ENCODE measurements at places on chromosomes 6 and 20.

DNA sequence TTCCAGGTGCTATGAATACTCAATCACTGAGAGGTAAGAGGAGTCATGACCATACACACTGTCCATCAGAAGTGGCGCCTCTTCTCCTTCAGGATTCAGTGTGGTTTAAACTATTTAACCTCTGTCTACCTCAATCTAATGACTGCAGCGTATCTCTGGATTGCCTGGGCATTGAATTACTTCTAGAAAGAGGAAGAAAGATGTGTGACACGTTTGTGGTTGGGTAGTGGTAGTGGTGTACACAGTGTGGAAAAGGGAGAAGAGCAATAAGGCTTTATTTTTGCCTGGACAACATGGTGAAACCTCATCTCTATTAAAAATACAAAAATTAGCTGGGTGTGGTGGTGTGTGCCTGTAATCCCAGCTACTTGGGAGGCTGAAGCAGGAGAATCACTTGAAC, 38.0 kb upstream of the ECHDC1 start:
- no peak for ATAC-seq

DNA sequence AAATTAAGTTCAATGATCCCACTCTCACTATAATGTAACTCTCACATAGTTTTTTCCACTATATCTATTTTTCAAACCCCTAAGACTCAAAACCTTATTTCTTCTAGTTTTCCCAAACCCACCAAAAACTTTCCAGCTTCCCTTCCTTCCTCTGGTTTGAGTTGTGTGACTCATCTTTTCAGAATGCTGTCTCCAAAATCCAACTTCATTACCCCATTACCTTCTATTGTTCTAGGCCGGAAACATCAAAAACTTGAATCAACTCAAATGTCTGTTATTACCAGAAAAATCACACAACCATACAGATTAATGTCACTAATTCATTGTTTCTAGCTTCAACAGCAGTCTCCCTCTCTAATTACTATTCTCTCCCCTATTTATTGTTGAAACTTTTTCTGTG, 1090.3 kb downstream of the HACE1 start:
- no peak for ATAC-seq

DNA sequence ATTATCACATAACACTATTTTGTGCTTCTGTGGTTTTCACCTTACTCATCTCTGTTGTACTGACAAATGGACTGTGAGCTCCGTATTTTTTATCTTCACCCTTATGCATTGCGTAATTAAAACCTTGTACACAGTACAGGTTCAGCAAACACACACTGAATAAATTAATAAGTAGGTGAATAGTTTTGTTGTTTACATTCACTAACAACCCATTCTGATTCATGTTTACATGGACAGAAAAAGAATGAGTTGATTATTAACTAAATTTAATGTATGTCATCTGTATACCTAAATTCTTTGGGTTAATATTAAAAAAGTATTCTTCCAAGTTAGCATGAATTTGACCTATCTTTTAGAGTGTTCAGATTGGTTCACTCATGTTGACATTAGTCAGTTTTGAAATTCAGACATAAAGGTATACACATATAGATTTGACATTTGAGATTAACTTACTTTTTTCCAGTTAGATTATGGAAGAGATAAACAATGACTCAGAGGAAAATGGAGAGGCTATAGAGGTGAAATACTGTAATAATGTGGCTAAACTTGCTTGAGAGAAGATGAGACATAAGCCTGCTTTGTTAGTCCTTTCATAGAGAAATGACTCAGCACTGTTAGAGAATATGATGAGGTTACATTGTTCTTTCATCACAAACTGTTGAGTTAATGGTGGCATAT, 541.7 kb upstream of the FLRT3 start:
- ATAC-seq, result no peak

GRCh38 chr6:107418118-107418517, 41.2 kb downstream of the PDSS2 start:
- no peak for ATAC-seq

- no peak for ATAC-seq
These were observed 150.0 kb upstream of the HDDC2 start for GRCh38 chr6:125451750-125452149.

DNA sequence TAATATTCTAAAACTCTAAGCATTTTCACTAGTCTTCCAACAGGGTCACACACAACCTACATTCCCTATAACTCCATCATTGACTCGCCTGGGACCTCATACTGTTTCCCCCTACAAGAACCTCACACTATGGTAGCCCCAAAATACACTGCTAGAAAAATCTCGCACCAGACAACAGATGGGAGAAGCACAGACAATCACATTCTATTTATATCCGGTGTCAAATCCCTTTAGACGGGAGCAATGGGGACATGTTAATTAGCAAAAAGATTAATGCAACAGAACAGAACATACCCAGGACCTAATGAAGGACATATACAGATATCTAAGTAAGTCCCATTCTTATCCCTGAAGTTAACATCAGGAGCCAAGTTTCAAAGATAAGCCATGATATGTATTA, 33.6 kb downstream of the TMX4 start:
- ATAC-seq, result no peak

DNA sequence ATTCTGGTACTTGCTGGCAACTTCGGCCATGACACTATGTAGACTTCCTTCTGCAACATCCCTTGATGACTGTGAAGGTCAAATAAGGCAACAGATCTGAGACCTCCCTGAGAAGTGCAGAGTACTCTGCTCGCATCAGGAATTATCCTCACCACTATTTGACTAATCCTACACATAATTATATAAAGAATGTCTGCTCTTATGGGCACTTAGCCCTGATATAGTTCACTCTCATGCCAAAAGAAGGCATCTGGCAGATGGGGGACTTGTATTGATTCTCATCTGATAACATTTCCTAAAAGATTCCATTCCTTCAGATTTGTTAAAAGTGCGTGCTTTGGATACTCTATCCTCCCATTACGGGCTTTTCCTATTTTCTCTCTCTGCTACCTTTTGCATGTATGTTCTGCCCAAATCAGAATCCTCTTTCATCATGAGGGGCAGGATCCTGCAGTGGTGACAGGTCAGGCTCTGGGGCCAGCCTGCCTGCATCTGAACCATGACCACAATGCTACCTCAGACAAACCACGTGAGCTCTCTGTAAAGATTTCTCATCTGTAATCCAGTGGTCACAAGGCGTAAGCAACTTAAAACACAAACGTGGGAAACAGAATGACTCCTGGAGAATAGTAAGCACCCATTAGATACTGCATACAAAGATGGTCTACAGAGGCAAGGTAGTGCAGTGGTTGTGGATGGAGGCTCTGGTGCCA, 134.0 kb downstream of the GJA10 start:
- no peak for ATAC-seq

DNA sequence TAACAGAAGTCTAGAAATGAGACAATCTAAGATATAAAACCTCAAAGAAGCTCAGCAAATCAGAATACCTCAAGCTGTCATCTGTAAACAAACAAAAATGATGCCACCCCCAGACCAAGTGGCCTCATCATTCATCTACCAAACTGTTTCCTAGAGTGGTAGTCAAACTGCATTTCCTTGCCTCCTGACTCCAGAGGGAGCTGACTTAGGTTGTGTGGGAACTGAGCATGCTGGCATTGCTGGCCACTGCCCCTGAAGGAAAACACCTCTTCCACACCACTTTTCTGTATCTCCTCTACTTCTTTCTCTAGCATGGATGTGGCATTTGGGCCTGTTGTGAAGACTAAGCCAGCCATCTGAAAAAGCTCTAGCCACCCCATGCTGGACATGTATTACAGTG, 56.3 kb downstream of the ZHX3 start:
- no peak for ATAC-seq

DNA sequence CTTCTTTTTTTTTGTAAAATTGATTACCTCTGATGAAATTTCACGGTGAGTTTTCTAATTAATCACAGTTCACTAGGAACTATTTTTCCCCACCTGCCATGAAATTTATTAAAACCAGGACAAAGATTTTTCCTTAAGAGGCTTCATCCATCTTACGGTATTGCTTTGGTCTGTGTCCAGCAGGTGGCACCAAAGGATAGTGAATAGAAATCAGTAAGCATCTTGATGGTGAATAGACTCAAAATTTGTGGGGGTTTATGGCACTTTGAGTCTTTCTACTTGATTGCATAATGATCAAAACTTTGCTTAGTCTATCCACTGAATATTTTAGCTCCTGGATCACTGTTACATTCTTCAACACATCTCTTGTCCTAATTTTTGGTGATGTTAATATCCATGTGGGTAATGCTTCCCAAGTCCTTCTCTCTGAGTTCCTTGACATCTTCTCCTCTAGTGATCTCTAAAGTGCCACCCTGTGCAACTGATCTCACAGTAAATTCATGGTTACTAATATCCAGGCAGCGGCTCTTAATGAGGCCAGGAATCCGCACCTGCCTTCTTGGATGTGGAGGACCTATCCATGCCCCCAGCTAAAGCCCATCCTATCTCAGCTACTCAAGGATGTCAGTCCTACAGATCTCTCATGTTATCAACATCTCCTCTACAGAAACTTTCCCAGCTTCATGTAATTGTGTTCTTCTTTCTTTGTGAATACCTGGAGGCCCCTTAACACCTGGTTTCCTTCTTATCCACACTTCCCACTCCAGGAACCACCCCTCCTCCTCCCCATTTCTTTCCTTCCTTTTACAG, 54.5 kb downstream of the STMND1 start:
- no peak for ATAC-seq

GRCh38 chr6:15285682-15286294, 39.9 kb downstream of the JARID2 start:
- no peak for ATAC-seq

DNA sequence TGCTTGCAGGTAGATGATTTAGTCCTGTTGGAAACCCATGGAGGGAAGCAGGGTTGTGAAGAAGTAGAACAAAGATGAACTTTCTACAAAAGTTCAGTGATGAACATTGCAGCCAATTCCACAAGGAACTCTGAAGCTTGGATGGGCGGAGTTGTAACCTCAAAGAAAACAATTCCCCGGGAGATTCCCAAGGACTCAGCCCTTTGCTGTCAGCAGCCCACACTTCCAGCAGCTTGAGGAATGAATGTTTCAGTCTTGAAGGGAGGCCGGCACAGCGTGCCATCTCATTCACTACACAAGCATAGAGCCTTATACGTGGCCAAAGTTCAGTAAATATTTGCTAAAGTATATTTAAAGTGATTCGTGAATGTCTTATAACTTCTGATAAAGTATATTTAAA, 269.4 kb downstream of the NKAIN2 start:
- ATAC-seq, result no peak

DNA sequence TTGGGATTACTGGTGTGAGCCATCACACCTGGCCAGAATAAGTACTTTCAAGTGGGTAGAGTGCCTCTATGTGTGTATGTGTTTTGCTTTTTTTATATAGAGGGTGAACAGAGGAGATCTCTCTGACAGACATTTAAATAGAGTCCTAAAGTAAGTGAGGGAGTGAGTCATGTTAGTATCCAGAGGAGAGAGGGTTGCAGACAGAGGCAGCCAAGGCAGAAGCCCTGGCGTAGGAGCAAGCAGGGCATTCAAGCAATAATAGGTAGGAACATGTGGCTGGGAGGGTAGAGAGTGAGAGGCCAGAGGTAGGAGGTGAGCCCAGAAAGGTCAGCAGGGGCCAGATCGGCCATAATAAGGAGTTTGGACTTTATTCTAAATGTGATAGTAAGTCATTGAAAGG, 48.9 kb downstream of the PHF20 start:
- ATAC-seq, result no peak

DNA sequence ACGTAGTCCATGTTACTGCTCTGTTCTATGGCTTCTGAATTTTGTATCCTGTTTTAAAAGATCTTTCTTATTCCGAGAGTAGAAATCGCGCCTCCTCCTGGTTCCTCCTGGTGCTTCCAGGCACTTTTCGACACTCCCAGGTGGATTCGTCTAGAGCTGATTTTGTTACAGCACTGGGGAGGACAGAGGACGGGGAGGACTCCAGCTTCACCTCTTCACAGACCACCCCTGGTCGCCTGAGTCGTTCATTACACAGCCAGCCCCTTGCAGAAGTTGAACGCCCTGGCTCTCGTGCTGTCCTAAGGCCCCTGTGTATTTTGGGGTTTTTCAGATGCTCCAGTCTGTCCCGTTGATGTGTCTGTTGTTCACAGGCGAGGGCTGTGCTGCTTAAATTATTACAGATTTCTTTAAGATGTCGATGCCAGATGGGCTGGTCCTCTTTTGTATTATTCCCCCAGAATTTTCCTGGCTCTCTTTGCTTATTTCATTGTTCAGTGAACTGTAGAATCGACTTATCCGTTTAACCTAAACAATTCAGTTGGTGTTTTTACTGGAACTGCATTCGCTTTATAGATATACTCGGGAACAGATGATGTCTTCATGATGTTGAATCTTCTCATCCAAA, 30.5 kb downstream of the COL20A1 start:
- no peak for ATAC-seq

GRCh38 chr20:61772828-61773631, 292.7 kb downstream of the TAF4 start:
- no peak for ATAC-seq

- no peak for ATAC-seq
These were observed 2.0 kb downstream of the ARFGAP1 start for GRCh38 chr20:63274381-63275228.

DNA sequence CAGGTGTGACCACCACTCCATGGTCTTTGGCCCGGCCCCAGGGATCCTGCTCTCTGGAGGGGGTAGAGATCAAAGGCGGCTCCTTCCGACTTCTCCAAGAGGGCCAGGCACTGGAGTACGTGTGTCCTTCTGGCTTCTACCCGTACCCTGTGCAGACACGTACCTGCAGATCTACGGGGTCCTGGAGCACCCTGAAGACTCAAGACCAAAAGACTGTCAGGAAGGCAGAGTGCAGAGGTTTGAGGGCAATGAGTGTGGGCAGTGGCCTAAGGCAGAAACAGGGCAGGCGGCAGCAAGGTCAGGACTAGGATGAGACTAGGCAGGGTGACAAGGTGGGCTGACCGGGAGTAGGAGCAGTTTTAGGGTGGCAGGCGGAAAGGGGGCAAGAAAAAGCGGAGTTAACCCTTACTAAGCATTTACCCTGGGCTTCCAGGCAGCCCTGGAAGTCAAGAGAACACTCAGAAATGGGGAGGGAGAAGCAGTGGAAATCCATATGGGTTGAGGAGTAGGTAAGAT, 533 bp downstream of the CFB start:
- ATAC-seq, result no peak

DNA sequence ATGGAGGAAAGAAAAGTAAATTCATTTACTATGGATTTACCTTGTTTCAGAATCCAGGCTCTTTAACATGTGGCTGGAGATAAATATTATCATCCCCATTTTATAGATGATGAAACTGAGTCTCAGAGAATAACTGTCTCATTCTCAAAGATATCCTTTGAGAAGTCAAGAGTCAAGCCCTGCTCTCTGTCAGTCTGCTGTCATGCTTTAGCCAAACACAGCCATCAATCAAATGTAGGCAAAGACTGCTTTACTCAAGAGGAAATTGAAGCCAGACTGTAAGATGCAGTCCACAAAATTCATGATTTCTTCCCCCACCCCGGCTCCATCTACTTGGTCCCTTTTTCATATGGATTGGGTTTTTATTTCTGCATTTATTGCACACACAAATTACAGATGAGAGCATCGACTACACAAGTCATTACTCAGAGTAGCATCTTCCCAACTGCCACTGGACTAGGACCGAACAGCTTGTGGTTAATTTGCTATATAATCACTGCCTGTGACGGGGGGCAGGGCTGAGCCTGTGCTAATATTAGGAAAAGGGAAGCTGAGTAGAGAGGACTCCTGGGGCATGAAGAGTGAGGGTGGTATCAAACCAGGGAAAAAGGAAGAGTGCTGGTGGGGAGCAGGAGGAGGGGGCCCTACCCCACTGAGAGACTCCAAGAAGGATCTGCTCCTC, 102.7 kb upstream of the TOP1 start:
- ATAC-seq, result no peak
